T-helper 1 cell (primary cell): ENCODE measurements at places on chromosomes 4 and X.

DNA sequence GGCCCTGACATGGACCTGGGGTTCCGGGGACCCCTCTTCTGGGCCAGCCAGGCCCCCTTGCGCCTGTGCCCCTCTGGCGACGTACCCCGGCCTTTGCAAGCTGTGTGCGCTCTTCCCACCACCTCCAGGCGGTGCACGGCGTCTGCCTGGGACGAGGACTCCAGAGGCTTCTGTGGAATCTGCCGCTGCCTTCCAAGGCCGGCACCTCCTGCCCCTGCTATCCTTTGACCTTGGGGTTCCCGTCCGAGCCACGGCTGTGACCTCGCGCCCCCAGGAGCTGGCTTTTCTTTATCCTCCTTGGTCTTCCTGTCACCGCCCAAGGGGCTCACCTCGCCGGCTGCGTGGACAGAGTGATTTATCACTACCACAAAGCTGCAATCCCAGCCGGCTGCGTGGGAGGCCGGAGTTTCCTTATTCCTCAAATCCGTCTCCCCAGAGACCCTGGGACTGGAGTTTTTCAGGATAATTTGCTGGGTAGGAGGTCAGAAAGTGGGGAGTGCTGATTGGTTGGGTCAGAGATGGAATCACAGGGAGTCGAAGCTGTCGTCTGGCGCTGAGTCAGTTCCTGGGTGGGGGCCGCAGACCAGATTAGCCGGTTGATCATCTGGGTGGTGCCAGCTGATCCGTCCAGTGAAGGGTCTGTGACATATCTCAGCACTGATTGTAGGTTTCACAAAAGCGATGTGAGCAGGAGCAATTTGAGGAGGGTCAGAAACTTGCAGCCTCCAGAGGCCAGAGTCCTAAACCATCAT, 19.8 kb upstream of the PLCXD1 start:
- no peak for DNase-seq

- DNase-seq: no peak
Measured at GRCh38 chr4:59223292-59223941, 1976.7 kb upstream of the ADGRL3 start.

GRCh38 chr4:172660251-172660650, 508.4 kb upstream of the GALNT7 start:
- DNase-seq: no peak

GRCh38 chr4:102807345-102807744, 20.0 kb downstream of the UBE2D3 start:
- no peak for DNase-seq

DNA sequence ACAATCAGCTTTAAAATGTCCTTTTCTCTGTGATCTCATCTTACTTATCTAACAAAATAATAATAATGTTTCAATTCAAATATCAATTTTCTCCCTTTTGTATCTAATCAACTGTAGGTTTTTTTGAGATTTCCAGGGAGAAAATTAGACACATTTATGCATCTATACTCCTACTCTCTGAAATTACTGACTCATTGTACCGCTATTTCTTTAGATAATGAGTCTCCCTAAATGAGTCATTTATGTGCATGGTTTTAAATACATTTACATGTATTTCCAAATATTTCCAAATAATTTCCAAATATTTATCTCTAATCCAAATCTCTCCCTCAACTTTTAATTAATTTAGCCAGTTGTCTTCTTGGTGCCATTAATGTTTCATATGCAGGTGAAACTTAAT, 621.0 kb downstream of the TECRL start:
- DNase-seq: no peak
